ENCODE measurements at places on chromosomes 1 and 21.
A peak's percentile ranks its signal among the peaks of the same experiment; 100 is the strongest.

- no peak for ATAC-seq
Measured at GRCh38 chr1:179369751-179370341, 4.1 kb downstream of the AXDND1 start.

DNA sequence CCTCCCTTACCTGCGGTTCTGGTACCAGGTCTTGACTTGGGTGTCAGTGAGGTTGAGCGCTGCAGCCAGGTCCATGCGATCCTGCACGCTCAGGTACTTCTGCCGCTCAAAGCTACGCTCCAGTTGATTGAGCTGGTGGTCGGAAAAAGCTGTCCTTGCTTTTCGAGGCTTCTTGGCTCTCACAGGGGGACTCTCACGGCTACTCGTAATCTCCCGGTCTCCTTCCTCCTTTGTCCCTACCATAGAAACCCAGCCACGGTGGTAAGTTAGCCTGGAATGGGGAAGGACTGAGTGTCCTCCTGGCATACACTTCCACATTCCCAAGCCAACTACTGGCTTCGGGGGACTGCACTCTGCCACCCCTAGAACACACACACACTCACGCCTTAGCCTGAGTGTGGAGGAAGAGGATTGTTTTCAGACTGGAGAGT, 2.6 kb downstream of the BARHL2 start:
- no peak for ATAC-seq

GRCh38 chr1:106619080-106619826, 437.2 kb upstream of the PRMT6 start:
- ATAC-seq, result no peak

DNA sequence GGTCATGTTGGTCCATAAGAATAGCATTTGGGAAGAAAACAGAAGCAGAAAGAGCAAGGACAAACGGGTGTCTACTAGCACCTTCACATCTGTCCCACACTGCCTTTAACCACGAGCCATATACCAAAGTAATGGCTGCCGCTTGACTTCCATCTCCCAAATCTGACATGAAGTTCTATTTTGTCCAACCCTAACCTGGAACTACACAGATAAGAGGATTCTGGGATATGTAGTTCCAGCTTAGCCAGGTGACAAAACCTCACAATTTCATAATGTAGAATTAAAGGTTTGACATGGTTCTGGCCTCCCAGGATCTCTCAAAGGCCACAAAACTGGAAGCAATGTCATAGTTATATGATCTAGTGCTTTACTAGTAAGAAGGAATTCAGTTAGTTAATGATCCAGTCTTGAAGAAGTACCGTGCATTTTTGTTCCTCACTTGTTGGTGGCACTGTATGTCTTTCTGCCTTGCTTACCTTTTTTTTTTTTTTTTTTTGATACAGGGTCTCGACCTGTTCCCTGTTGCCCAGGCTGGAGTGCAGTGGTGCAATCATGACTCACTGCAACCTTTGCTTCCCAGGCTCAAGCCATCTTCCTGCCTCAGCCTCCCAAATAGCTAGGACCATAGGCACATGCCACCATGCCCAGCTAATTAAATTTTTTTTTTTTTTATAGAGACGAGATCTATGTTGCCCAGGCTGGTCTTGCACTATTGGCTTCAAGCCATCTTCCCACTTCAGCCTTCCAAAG, 17.5 kb downstream of the PTGFRN start:
- ATAC-seq, result no peak

DNA sequence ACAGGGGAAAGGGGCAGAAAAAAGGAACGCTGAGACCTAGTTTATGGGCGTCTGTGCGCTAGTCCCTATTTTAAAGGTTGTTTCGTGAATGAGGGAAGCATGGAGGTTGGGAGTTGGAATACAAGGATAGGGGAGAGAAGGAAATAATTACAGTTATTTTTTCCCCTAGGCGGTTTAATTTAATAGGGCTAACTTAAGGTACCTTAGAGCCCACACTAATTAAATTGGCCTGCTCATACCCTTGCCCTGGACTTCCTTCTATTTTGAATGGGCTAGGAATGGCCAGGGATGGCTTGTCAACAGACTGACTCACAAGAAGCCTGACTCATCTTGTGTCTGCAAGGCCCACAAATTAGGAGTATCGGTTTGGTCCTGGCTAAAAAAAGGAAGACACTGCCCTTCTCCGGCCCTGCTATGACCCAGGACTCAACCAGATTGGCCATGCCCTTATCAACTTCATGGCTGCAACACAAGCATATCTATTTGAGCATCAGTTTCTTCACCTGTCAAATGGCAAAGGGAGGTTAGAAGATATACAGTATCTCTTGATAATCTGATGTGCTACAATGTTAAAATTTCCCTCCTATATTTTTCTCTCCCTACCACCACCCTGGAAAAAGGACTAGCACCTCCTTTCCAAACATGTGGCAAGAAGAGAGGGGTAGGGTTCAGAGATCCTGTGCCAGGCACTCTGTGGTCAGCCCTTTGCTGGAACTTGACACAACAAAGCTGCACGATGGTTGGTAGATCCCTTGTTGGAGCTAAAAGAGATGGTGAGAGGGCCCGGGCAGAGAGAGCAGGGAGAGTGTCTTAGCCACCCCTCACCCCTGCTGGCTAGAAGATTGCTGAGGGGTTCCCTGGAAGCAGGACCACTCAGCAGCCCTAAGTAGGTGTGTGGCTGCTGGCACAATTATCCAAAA, 2.2 kb upstream of the SSBP3 start:
- no peak for ATAC-seq

GRCh38 chr1:53659436-53659835, 79.5 kb downstream of the GLIS1 start:
- ATAC-seq, result no peak

GRCh38 chr1:203320591-203321272, 15.4 kb downstream of the BTG2 start:
- ATAC-seq, result peak; percentile 66

GRCh38 chr1:92820551-92820950, 11.3 kb upstream of the RPL5 start:
- ATAC-seq, result no peak

DNA sequence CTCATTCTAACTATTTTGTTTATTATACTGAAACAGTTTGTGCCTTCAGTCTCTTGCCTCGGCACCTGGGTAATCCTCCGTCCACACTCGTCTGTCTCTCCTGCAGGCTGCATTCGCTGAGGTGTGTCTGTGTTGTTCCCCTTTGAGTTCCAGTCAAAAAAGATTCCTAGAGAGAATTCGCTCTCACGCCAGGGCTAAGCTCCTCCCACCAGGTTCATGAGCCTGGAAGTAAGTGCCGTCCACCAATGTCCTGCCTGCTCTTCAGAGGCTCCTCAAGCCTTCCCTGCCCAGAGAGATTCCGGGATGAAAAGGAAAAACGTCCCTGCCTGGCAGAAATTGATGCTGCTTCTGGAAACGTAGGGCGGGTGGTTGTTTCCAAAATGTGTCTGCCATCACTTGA, 12.9 kb downstream of the KIAA2013 start:
- no peak for ATAC-seq

DNA sequence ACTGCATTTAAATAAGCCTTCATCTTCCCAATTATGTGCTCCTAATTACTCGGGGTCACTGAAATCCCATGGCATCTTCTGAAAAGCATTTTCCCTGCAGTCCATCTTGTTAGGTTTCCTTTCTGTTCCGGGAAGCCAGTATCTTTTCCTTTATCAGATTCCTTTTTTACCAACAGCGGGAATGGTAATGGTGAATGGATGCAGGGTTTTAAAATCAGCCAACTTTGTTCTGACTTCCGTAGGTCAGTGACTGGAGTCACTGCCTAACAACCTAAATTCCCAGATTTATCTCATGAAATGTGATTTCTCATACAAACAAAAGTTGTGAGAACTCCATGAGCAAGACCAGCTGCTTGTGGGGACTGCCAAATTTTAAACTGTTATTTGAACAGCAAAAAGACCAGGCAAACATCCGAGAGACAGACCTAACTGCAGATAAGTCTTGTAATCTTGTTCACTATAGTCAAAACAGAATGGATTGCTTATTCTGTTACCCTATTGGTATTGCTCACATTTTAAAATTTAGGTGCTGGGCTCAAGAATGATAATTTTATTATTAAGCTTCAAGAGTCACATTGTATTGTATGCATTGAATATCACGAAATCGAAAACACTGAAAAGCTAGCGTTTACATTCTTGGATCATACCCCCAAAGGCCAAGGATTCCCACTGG, 1.2 kb upstream of the RWDD3 start:
- no peak for ATAC-seq

DNA sequence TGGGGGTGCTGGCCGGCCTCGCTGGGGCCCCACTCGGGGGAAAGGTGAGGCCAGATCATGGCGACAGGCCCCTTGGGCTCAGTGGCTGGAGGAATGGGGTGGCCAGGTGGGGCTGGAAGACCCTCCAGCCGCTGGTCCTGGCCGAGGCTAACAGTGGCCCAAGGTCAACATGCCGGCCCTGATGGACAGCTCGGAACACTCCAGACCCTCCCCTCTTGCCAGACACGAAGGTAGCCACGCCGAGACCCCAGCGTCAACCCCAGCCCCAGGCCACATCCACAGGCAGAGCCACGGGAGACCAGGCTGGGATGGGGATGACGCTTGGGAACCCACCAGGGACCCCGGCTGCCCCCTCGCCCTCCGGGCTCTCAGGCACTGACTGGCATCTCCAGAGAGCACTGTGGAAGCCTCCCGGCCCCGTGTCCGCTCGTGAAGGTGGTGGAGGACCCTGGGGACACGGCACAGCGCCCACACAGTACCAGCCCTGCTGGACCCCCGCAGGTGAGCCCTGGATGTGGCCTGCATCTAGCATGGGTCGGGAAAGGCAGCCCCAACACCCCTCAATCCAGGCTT, 905 bp upstream of the C1QTNF12 start:
- ATAC-seq, result no peak

DNA sequence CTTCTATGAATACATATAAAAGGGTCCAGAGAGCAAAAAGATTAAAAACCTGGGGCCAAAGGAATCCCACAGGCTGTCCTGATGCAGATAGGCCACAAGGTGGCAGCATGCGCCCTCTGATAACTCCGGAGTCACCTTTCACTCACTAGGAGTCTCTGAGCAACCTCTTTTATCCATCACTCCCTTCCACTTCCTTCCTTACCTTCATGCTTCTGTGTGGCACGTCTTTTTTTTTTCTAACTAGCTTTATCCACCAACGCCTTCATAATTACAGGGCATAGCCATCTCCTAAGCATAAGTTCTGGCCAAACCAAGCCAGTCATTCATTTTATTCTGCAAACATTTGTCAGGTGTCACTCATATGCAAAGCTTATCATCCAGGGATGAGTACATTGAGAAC, 3.9 kb upstream of the PGLYRP4 start:
- no peak for ATAC-seq

GRCh38 chr1:86387916-86388627, 8.1 kb downstream of the ODF2L start:
- ATAC-seq, result no peak

DNA sequence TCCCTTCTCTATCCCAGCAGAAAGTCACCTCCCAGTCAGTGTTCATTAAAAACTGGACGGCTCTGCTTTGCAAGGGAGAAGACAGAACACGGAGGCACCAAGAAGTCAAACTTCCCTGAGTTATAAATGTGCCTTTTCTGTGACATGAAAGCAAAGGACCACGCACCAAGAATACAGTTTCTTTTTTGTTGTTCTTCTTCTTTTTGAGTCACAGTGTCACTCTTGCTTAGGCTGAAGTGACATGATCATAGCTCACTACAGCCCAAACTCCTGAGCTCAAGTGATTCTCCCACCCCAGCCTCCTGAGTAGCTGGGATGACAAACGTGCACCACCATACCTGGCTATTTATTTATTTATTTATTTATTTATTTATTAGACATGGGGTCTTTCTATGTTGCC, 22.7 kb downstream of the GLUL start:
- no peak for ATAC-seq

GRCh38 chr1:6859415-6860343, 74.4 kb downstream of the CAMTA1 start:
- ATAC-seq, result no peak

DNA sequence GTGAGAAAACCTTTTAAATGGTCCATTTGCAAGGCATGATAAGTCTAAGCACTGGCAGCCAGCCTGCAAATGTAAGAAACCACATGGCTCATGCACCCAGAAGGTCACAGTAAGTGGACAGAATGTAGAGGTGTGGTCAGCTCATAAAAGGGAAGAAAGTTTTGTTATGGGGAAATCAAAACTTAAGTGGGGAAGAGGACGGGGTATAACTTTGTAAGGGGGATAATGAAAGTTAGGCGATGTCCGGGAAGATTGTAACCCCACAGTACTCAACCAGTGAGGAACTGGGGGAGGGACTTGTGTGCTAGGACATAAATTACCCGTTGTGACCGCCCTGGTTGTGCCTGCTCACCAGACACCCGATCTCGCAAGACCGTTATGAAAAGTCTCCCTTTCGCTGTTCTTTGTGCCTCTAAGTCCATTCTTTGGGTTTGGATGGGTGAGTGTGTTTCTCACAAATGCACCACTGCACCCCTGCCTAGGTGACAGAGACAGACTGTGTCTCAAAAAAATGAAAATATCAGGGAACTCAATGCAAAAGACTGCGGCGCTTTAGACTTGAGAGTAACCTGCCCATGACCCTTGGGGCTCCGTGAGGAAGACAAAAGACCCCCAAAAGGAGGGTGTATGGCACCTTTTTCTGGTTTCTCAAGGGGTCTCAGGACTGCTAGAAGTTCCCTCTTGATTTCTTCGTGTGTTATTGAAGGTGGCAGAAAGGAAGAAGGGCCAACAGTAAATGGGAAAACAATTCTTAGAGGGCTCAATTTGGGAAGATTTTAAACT, 28.6 kb upstream of the ZNF496 start:
- no peak for ATAC-seq

- ATAC-seq, result no peak
Measured at GRCh38 chr1:56709269-56709880, 64.3 kb downstream of the PRKAA2 start.

GRCh38 chr1:89085781-89086180, 20.8 kb upstream of the GBP1 start:
- peak; percentile 55 for ATAC-seq

DNA sequence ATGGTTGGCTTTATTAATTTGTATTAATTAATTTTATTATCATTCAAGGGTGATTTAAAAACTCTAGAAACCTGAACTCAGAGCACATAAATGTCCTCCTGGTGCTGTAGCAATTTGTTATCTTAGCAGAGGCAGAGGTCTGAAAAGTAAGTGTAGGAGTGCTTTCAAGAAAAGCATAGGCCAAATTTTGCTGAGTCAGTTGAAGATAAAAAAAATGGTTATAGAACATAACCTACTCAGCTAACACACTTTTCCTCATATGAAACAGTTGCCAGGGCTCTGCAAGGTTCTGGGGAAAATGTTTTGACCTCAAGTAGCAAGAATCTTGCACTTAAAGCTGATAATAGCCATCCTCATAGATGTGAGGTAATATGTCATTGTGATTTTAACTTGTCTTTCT, 53.5 kb upstream of the CHODL start:
- ATAC-seq, result no peak

DNA sequence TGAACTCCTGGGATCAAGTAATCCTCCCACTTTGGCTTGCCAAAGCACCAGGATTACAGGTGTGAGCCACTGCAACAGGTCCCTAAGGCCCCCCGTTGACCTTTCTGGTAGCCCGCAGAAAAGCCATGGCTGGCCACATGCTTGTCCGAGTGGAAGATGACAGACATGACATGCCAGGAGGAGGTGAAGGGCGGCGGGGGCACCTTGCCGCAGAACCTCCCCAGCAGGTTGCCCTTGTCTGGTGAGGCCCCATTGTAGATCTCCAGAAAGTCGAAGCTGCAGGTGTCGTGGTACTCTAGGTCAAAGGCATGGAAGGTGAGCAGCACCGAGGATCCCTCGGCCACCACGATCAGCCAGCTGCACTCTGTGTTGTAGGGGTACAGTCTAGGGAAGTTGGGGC, 8.4 kb downstream of the CDCP2 start:
- no peak for ATAC-seq
